Fibroblast of skin of left biceps (primary cell): ENCODE measurements at places on chromosomes 2 and 18.

DNA sequence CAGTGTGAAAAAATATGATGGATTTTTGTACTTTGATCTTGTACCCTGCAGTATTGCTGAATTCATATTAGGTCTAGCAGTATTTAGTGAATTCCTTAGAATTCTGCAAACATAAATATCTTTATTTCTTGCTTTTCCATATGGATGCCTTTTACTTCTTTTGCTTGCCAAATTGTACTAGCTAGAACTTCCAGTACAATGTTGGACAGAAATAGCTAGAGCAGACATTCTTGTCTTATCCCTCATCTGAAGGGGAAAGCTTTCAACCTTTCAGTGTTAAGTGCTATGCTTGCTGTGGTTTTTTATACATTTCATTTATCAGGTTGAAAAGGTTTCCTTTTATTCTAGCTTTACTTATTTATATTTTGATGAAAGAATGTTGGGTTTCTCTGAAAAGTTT is 1321.9 kb upstream of the CHAC2 start:
- DNase-seq: no peak

DNA sequence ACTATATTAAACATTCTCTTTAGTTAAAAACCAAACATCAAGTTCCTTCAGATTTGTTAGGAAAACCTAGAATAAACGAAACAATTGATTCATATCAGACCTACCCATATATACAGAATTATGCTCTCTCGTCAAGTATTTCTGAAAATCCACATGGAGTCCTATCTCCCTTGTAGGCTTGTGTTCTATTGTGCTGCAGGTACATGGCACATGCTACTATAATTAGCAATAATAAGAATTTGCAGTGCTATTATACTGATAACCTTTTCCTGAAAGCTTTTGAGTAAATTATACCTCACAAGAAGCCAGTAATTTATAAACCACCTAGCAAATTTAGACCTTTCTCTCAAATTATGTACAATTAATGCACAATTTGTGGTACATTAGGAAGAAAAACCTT is 158.6 kb upstream of the STK17B start:
- DNase-seq: no peak

- no peak for DNase-seq
These were observed 91.2 kb upstream of the RANBP2 start for GRCh38 chr2:108627911-108628567.

GRCh38 chr18:25921677-25922421 is 168.6 kb downstream of the SS18 start:
- no peak for DNase-seq

- no peak for DNase-seq
These were observed 633 bp downstream of the BCL2 start for GRCh38 chr18:63318889-63319382.

- DNase-seq: no peak
These were observed 258.5 kb downstream of the ASXL3 start for GRCh38 chr18:33836564-33836963.

DNA sequence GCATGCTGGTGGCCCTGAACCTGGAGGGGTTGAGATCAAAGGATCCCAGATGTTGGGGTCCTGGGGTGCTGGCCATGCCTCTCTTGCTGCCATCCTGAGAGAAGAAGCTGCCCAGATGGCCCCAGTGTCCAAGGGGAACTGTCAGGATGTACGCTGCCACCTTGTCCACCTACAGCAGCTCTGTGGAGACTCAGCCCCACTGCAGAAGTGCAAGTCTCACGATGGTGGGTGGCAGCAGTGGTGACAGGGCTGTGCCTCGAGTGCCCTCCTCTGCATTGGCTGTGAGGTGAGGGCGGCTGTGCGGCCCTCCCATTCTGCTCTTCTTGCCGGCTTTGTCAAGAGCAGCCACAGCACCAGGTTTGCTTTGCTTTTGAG is 24.7 kb downstream of the ODC1 start:
- DNase-seq: no peak

GRCh38 chr18:8416212-8417019 is 192.8 kb upstream of the RAB12 start:
- DNase-seq: no peak

DNA sequence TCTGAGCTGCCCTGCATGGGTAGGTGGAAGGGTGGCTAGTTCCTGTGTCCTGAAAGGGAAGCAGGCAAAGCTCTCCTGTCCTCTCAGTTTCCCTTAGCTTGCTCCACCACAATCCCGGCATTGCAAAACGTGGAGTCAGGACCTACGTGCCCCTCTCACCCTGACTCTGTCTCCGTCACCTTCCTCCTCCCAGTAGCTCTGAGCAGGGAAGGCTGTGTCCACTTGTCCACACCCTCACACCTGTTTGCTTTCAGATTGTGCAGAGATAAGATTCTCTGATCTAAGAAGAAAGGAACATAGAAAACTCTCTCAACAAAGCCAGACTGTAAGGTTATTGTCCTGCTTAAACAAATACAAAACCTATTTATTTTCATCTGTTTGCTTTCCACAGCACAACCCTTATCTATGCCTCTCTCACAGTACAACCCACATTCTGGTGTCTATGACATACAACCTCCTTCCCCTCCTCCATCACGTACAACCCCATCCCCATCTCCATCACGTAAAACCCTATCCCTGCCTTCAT is 79.0 kb downstream of the ALPK2 start:
- DNase-seq: no peak

DNA sequence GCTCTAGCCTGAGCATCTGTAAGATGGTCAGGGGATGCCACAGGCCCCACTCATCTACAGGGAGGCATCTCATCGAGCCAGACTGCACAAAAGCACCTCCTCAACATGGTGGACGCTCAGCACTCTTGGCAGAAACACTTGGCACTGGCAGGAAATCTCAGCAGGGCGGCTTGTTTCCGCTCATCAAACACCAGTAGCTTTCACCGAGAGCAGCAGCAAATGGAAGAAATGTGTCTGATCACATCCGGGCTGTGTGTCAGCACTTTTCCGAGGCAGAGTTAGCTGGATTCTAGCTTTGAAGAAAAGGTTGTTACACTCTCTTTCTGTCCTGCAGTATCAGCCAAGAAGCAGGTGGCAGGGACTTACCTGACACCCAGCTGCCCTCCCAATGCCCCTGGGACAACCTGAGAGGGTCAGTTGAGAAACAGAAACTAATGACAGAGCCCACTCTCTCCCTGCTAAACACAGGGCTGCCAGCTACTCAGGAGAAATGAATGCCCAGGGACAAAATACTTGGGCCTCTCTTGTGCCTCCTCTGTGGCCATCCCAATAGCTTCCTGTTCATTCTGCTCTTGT is 68.9 kb upstream of the FZD7 start:
- peak; percentile 20 for DNase-seq

DNA sequence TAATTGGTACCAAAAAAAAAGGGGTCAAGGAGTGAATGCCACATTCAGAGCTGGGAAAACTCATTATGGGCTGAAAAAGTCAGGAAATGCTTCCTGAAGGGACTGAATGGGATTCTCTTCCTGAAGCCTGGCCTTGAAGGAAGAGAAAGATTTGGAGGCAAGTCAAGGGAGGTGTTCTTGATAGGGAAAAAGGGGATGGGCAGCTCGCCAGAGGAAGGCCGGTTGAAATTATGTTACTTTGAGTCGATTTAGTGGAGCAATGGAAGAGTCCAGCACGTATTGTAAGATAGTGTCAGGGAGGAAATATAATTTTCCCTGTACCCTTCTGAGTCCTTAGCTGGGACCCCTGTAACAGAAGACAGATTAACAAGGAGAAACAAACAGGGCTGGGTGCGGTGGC is 115.3 kb upstream of the STPG4 start:
- no peak for DNase-seq

DNA sequence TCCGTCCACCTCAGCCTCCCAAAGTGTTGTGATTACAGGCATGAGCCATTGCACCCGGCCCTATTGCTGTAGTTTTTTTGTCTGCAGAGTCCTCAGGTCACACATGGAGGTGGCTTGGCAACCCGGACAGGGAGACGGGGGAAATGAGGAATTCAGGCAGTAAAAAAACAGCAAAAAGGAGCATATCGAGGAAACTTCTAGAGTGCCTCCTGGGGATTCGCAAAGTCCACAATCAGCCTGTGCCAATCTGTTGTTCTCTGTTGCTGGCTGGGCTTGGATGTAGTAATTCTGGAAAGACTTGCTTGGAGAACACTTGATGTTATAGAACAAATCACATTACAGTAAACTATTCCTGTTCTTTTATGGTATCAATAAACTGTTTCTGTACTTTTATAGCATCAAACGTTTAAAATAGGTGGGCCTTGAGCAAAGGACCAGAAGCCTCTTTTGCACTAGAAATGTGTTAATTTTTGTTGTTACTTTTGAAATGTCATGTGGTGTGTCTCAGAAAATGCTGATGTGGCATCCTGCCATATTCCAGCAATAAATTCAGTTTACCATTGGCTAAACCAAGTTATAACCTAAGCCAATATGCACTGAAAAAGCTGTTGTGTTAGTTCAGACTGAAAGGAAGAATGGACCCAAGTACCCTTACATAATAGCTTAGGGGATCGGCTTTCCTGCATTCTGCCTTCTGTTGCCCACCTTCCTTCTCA is 14.4 kb downstream of the ELAC1 start:
- DNase-seq: no peak
